ENCODE measurements at places on chromosomes 7 and 10.
A peak's percentile ranks its signal among the peaks of the same experiment; 100 is the strongest.

DNA sequence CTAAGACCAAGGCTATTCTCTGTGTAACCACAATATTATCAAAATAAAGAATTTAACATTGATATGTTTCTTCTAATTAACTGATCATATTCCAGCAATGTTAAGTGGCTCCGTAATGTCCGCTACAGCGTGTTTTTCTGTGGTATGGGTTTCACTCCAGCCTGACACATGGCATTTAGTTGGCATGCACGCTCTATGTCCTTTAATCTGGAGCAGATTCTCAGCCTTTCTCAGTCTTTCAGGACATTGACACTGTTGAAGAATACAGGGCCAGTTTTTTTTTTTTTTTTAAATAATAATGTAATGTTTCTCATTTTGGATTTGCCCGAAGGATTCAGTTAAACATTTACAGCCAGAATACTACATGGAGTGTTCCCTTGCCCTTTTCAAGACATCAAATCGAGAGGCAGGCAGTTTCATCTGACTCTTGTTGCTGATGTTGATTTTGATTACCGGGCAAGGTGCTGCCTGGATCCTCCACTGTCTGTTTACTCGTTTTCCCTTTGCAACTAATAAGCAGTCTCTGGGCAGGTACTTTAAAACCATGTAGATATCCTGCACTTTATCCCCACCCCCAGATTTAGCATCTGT lies 97.5 kb upstream of the GJD4 start:
- DNase-seq: no peak
- H3K4me1 ChIP-seq: peaks cover 4% of the 10 kb centered on the region
- H3K27ac ChIP-seq: no peak overlapping the region

DNA sequence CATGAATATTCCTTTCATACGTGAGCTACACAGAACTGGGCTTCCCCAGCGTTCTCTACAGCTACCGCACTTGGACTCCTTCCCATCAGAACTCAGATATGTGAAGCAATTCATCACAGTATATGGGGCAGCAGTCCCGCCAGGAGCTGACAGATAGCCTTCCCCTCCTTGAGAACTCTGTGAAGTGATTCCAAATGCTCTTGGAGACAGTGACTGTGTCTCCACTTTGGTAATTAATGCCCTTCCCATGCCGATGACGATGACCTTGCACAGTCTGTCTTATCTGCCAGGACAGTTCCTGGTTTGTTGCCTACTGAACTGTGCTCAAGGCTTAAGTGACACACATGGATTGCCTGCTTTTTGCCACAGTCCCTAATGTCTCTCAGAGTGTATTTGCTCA lies 75.0 kb upstream of the AFAP1L2 start:
- peaks cover 16% of the 10 kb centered on the region for H3K4me1 ChIP-seq
- H3K27ac ChIP-seq: no peak overlapping the region
- no peaks in the 10 kb centered on the region for H3K27me3 ChIP-seq
- peaks cover 34% of the 10 kb centered on the region for H3K36me3 ChIP-seq

- no peaks in the 10 kb centered on the region for H3K4me1 ChIP-seq
- no peak for DNase-seq
- H3K27ac ChIP-seq: no peak overlapping the region
- H3K36me3 ChIP-seq: no peaks in the 10 kb centered on the region
Observed at GRCh38 chr10:18043148-18044006, 91.7 kb downstream of the SLC39A12 start.

- H3K4me1 ChIP-seq: peaks cover 23% of the 10 kb centered on the region
- no peak overlapping the region for H3K27ac ChIP-seq
- H3K4me3 ChIP-seq: no peak overlapping the region
- DNase-seq: no peak
- H3K36me3 ChIP-seq: no peaks in the 10 kb centered on the region
- peaks cover 13% of the 10 kb centered on the region for H3K27me3 ChIP-seq
Observed at GRCh38 chr10:27564398-27564797, 60.3 kb downstream of the RAB18 start.

GRCh38 chr10:42984035-42984610 lies 92.7 kb upstream of the RET start:
- H3K4me3 ChIP-seq: no peak overlapping the region
- H3K36me3 ChIP-seq: no peaks in the 10 kb centered on the region
- no peaks in the 10 kb centered on the region for H3K27me3 ChIP-seq
- peaks cover under 1% of the 10 kb centered on the region for H3K4me1 ChIP-seq
- peak; percentile 4 for DNase-seq

DNA sequence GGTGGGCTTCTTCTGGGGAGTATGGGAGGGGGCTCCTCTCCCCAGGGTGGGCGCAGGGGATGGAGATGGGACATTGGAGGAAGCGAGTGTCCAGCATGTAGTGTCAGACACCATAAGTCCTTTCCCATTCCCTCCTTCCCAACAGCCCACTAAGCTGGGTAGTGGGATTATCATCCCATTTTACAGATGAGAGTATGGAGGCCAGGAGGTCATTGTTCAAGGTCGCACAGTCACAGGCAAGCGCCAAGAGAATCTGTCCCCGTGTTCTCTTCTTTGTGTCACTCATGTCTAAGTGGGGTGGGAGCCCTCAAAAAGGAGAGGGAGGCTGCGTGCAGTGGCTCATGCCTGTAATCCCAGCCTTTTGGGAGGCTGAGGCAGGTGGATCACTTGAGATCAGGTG lies 64.8 kb downstream of the CLIP2 start:
- DNase-seq: no peak
- H3K36me3 ChIP-seq: no peaks in the 10 kb centered on the region
- no peak overlapping the region for H3K27ac ChIP-seq
- no peak overlapping the region for H3K4me3 ChIP-seq
- no peaks in the 10 kb centered on the region for H3K4me1 ChIP-seq

DNA sequence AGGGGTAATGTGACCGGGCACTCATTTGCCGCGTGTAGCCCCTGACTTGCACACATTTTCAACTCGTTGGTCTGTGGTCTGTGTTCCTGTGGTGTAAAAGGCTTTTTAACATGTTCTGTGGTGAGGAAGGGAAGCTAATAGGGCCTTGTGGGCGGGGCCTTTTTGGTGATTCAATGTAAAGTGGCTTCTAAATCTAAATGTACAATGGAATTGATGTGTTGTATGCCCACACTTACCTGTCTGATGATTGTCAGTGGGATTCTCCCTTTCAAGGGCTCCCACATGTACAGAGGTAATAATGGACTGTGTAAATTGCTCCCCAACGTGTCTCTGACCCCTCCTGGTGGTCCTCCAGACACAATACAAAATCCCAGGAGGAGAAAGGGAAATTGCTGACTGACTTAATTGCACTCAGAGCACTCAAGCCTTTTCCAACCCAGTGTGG lies 43.1 kb upstream of the GATAD1 start:
- peaks cover 21% of the 10 kb centered on the region for H3K4me1 ChIP-seq
- no peak overlapping the region for H3K4me3 ChIP-seq
- H3K27me3 ChIP-seq: no peaks in the 10 kb centered on the region
- no peak overlapping the region for H3K27ac ChIP-seq
- DNase-seq: peak; percentile 27
- peaks cover 12% of the 10 kb centered on the region for H3K36me3 ChIP-seq

GRCh38 chr7:66634816-66635215 lies 6.1 kb downstream of the KCTD7 start:
- H3K27me3 ChIP-seq: no peaks in the 10 kb centered on the region
- H3K27ac ChIP-seq: peak overlapping the region; percentile 28
- peaks cover 41% of the 10 kb centered on the region for H3K4me1 ChIP-seq
- DNase-seq: no peak
- no peak overlapping the region for H3K4me3 ChIP-seq

GRCh38 chr10:95872158-95872711 lies 35.5 kb upstream of the CC2D2B start:
- H3K27ac ChIP-seq: no peak overlapping the region
- peaks cover 76% of the 10 kb centered on the region for H3K36me3 ChIP-seq
- no peaks in the 10 kb centered on the region for H3K27me3 ChIP-seq

Data from activated T-helper 2 cell treated with anti-CD3 and anti-CD28 coated beads, Interferon-gamma antibody, Interleukin-2, Interleukin-4, amounts not matched to agents 10 μg/mL and 5 μg/mL and 100 μg/mL, durations not matched to agents 14 hours and 24 hours and 36 hours (primary cell).